CMK (cell line): ENCODE measurements at places on chromosomes 7 and 10.

DNA sequence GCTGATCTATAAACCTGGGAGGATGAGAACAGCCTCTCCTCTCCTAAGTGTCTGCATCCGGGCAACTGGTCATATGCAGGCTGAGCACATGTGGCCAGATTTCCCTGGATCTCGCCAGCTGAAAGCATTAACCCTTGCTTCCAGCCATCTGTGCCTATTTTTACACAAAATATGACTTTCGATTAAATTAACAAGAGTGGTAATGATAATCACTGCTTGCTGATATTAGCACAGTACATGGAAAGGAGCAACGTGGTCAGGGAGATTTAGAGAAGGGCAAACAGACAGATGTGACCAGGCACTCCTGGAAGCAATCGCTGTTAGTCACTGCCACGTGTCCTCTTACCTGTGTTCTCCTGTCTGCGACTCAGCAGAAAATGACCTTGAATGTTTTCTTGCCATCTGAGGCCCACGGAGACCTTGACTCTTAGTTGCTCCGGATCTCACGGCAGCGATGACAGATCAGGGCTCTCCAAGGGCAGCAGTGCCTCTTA lies 59.5 kb upstream of the NPTX2 start:
- DNase-seq: no peak

DNA sequence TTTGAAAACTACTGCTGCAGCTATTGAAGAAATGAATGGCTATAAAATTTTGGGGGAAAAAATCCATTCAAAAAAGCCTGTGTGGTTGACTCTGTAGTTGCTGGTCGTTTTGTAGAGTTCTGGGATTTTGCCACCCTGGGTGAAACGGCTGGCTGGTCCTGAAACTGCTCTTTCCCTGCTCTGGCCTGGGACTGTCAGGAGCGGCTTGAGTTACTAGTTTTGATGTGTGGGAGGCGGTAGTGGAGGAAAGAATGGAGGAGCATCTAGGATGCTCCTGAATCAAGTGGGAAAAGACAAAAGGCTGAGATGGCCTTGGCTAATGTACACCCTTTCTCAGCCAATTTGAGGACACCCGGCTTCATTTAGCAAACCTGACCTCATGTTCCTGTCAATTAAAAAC lies 72.5 kb downstream of the ZNF365 start:
- no peak for DNase-seq

DNA sequence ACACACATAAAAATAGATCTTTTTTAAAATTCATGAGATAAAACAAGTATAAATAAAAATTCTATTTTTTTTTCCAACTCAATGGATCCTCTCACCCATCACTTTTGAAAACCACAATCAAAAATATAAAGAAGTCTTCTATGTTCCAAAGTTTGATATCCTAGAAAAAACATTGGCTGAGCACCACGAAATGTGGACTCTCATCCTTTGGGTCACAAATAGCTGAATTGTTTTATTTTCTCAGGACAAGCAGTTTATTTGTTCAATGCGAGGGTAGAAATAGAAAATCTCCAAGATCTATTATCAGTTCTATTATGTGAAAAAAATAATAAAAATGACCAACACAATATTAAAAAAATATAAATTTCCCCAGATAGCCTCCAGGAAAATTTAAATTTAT lies 310.5 kb upstream of the DGKB start:
- no peak for DNase-seq

GRCh38 chr7:149459540-149460452 lies 1.1 kb downstream of the ZNF777 start:
- DNase-seq: no peak

- DNase-seq: peak; percentile 42
Observed at GRCh38 chr10:63629363-63630084, 108.3 kb downstream of the REEP3 start.

DNA sequence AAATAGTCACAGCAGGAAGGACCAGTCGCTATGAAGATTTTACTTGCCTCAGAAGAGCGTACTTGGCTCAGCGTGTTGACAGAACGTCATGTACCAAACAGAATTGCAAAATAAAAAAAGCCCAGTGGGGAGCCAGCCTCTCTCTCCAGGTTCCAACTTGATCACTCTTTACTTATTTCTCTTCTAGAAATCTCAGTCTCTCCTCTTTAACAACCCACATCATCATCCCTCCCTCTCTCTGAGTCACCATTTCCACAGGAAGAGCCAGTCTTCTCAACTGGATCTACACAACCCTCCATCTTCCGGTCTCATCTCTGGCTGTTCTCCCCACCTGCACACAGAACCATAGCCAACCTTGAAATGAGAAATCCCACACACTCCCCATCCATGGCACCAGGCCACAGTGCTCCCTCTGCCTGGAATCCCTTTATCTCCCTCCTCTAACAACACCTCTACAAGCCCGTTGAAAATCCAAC lies 718.3 kb downstream of the GRID1 start:
- DNase-seq: no peak

GRCh38 chr7:1671594-1672451 lies 1.7 kb downstream of the ELFN1 start:
- no peak for DNase-seq

DNA sequence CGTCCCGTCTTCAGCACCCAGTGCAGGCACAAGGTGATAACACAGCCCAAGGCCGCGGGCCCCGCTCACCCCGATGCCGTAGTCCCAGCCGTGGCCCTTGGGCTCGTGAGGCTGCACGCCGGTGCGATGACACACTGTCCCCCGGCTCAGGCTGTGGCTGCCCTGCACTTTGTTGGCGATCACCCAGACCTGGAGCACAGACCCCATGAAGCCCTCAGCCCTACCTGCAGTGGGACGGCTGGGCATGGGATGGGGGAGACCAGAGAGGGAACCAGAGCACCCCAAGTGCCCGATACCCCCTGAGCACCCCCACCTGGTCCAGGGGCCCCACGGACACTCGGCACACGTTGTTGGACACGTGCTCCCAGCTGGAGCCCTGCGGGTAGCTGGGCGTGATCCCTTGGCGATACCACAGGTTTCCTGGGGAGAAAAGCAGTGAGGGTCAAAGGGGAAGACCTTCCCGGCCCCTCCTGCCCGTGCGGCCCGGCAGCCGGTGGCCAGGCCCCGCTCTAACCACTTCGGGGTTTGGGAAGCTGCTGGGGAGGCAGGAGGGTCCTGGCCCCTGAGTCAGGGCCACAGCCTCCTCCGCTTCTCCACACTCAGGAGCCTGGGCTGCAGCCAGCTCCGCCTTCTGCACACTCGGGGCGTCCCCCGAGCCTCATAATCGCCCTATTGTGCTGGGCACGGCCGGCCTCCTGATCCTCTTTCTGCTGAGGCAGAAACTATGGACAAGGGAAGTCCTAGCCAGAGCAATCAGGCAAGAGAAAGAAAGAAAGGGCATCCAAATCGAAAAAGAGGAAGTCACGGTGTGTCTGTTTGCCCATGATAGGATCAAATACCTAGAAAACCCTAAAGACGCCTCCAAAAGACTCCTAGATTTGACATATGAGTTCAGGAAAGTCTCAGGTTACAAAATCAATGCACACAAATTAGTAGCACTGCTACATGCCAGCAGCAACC lies 6.7 kb downstream of the BHLHA15 start:
- DNase-seq: peak; percentile 59

DNA sequence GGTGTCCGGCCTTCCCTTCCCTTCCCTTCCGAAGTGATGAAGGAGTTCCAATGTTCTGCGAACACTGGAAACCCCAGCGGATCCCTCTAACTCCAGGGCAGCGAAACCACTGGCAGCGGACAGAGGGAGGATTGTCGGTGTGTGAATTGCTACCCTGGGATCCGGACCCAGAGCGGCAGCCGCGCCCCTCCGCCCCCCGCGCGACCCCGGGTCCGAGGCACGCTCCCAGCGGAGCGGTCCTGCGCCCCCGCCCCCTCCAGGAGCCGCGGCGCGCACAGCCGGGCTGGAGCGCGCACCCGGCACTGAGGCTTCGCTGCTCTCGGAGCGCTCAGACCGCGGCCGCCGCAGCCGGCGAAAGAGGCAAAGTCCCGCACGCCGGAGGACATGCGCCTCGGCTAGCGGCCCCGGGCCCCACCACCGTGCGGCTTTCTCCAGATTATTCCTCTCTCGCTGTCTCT lies at the start of gene PTPRZ1:
TSS of gene PTPRZ1 (plus strand) at position 331 of the 458 bp plus-strand sequence. CDS start 339 bp downstream, outside the sequence.
- no peak for DNase-seq

DNA sequence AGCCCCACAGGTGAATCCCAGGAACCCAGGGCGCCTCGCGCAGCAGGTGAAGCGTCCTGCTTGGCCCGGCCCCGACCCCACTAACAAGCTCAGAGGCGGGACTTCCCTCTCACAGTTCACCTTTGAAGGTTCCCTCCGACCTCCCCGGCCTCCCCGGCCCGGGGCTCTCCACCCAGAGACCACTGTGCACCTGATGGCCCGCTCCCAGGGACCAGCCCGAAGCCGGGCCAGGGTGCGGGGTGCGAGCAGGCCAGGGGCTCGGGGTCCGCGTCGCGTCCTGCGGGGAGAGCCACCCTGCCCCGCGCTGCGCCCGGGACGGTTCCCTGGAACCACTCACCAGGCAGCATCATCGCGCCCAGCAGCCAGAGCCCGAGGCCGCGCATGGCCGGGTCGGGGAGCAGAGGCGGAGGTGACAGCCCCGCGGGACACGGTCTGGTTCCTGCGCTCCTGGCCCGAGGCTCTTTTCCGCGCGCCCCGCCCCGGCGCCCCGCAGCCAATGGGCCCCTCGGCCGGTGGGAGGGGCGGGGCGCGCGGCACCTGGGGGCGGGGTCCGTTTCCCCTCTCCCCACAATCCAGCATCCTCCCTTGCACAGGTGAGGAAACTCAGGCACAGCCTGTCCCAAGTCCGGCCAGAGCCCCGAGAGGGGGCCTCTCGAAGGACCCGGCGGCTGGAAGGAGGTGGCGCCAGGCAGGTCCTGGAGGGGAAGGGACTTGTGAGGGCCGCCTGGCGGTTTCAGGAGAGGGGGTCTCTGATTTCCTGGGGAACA lies at the start of gene ADAM8:
TSS of gene ADAM8 (minus strand) at position 434 of the 767 bp plus-strand sequence. CDS start at position 383, 51 bp downstream.
- no peak for DNase-seq

DNA sequence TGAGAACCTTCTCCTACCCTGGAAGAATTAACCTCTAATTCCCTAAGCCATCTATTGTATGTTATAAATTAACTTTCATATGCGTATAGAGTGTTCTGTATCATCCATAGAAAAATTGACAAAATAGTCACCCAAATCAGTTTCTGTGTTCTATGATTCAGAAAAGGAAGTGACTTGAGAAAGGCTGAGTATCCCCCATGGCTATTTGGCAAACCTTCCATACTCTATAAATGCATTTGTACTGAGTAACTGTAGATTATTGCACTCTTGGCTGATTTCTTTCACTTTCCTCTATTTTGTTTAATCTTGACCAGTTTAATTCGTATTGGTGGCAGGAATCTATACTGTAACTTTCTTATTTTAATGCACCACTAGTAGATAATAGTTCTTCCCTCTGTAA lies 182.2 kb downstream of the HTR7 start:
- no peak for DNase-seq

DNA sequence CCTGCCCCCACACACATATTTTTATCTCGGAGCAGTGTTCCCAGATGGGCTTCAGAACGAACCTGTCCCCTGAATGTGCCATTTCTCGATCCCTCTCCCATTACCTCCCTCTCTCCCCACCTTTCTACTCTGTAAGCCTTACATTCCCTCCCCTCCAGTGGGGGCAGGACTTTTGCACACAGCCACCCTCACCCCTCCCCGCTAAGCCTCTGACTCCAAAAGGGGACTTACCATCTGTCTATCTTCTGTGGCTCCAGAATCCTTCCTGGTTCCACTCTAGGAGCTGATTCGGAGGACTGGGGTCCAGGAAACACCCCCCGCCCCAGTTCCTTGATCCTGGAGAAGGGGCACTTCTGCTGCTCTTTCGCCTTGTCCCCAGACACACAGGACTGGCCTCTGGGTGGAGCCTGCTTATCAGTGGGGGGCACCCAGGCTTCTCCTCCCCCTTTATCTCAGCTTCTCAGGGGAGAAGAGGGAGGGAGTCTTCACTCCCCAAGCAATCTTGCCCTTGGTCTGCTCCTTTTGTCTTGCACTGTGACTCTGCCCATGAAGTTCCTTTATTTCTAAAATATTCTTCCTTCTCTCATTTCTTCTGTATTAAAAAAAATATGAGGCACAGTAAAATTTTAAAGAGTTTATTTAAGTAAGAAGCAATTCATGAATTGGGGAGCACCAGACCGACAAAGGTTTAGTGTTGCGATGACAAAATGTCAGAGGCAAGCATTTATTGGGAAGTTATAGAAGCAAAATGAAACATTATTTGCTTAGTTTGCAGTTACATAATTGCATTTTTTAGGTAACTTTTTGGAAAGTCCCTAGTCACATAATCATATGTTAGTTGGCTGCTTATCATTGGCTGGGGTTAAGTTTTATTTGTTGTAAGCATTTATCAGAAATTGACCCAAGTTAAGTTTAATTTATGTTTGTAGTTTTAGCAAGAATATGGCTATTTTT lies at the start of gene KEL:
TSS of gene KEL (minus strand) at position 391 of the 954 bp plus-strand sequence. CDS start at position 234, 157 bp downstream.
- peak; percentile 36 for DNase-seq

- no peak for DNase-seq
Observed at GRCh38 chr7:2299131-2299829, 15.0 kb downstream of the SNX8 start.

GRCh38 chr10:13631594-13631993 lies 44.8 kb downstream of the PRPF18 start:
- no peak for DNase-seq

- DNase-seq: no peak
Observed at GRCh38 chr7:90560730-90561129, 35.4 kb upstream of the CDK14 start.

DNA sequence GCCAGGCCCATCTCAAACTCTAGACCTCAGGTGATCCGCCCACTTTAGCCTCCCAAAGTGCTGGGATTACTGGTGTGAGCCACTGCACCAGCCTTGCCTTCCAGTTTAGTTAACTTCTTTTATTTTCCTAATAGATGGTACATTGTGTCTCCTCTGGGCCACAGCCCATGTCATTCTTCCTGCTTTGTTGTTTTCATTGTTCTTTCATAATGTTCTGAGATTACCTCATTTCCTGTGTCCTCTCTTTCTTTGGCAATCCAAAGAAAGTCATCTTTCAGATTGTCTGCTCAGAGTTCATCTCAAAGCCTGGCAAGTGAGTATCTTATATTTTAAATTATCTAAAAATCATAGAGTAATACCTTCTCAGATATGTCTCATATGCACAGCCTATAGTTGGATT lies at the start of gene OLAH:
TSS of gene OLAH (plus strand) at position 270 of the 400 bp plus-strand sequence. CDS start 3,346 bp downstream, outside the sequence.
- no peak for DNase-seq

DNA sequence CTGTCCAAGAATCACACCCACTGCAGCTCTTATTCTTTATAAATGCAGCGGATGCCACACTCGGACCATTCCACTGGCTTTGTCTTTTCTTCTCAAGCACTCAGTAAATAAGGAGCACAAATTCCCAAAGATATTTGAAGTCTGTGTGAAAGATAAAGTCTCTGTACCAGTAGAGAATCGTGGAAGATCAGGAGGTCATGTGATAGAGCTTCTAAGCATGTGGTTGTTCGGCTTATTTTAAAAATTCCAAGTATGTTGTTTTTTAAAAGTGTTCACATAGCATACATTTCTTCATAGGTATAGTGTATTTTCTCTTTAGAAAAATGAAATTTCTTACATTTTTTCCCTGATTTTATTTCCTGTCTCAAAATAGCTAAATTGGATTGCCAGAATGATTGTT lies 75.8 kb downstream of the NOC3L start:
- DNase-seq: no peak

- no peak for DNase-seq
Observed at GRCh38 chr7:41247143-41247865, 455.6 kb downstream of the INHBA start.

- no peak for DNase-seq
Observed at GRCh38 chr7:124246262-124246863, 213.5 kb upstream of the TMEM229A start.

- no peak for DNase-seq
Observed at GRCh38 chr7:88309819-88310218, 3.1 kb upstream of the STEAP4 start.
